ENCODE measurements at places on chromosomes 1 and 21.
A peak's percentile ranks its signal among the peaks of the same experiment; 100 is the strongest.

DNA sequence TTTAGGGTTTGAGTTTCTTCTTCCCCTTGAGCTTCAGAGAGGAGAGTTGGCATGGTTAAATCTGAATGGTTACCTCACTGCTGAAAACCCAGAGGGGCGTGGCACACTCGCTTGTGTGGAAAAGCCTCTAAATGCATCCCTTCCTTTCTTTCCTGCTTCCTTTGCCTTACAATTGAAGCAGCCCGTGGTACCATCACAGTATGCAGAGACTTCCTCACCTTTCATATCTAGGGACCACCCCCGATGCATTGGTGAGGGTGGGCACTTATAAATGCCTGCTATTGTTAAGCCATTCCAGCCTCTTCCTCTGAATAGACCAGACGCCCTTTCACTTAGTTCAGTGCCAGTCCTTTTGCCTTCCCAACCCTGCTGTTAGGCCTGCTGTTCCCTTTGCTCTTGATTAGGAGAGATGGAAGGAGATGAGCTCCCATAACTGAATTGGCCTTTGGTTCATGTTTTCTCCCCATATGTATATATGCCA, 21.9 kb upstream of the LAX1 start:
- no peak for DNase-seq

DNA sequence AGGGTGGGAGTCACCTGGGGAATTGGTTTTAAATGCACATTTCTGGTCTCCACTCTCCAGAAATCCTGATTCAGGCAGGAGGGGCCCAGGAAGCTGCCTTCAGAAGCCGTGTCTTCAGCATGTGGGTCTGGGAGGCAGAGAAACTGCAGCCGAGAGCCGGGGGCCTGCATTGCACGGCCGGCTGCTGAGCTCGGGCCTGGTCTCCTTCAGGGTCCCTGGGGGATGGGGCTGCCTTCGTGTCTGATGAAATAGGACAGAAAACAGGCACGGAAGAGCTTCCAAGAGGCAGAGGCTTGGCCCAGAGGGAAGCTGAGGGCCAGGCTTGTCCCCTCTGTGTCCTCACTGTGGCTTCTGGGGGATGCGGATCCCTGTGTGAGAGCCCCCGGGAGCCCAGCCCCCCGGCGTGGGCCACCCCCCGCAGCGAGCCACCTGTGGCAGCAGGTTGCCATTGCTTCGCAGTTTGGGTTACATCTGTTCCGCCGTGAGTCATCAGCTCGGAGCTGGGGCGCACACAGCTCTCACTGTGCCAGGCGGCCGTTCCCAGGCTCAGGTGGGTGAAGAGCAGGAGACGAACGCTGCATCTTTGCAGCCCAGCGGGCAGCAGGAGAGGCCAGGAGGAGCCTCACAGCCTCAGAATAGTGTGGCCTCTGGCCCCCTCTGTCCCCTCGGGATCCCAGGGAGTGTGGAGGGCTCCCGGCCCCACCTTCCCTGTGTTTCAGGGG, 72.4 kb downstream of the AJAP1 start:
- DNase-seq = peak; percentile 8

- no peak for DNase-seq
These were observed 49.6 kb downstream of the SLC9C2 start for GRCh38 chr1:173553312-173553711.

GRCh38 chr1:153774780-153775457, at the start of gene SLC27A3:
Gene SLC27A3, plus strand, starts transcription at chr1:153775407. Its CDS starts 91 bp downstream, at chr1:153775498.
- DNase-seq = peak; percentile 53

- DNase-seq = no peak
These were observed 191.9 kb upstream of the LMO4 start for GRCh38 chr1:87136607-87137341.

DNA sequence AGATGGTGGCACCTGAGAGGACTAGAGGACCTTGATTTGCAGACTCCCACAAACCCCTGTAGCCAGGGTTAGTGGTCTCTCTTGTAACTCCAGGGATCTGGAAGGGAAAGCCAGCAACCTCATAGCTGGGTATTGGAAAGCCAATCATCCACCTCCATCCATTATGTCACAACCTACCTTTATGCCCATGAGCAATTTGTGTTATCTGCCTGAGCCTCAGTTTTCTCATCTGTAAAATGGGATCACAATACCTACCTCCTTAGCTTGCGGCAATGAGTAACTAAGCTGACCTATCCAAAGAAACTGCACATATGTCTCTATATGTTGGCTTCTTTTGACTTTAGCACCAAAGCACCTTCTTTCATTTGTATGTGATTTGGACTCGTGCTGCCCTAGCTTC, 14.5 kb downstream of the DLGAP3 start:
- DNase-seq = no peak

DNA sequence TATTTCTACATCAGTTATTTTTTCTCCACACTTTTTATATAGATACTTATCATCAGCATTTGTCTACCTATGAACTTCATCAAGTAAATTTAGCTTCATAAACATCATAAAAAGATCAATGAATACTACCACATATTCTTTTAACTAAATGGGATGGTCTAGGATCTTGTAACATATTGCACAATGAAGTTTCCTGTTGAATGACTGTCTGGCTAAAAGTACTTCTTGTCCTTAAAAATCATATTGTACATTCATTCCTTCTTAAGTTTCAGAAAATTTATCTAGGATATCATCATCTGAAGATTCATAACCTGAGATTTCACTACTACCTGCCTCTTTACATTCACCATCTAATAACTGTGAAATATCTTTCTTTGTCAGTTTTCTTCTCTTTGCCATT, 69.0 kb downstream of the MAGI3 start:
- DNase-seq = no peak

- no peak for DNase-seq
These were observed 568.8 kb downstream of the AJAP1 start for GRCh38 chr1:5223206-5223605.

GRCh38 chr1:26049531-26050247, 3.8 kb upstream of the SLC30A2 start:
- DNase-seq = no peak

DNA sequence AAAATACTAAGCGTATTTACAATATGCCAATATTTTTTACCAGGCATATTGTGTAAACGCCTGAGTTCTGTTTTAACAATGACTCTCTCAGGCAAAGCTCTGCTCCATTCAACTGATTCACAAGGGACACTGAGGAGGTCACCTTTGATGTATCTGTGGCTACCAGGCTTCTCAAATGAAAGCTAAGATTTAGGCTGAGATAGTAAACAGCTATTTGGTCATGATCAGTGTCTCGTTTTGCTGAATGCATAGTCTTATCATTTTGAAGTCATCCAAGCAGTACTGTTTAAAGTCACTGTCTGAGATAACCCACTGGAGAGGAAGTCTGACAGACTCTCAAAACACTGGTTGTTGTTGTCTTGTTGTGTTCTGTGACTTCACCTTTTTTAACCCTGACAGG, 13.7 kb upstream of the PLPPR5 start:
- DNase-seq = no peak

Measured in fibroblast of upper back skin (primary cell).